NCI-H510A treated with DMSO at 0.1 percent for 48 hours (cell line): ENCODE measurements at places on chromosomes 1 and 21.
A peak's percentile ranks its signal among the peaks of the same experiment; 100 is the strongest.

DNA sequence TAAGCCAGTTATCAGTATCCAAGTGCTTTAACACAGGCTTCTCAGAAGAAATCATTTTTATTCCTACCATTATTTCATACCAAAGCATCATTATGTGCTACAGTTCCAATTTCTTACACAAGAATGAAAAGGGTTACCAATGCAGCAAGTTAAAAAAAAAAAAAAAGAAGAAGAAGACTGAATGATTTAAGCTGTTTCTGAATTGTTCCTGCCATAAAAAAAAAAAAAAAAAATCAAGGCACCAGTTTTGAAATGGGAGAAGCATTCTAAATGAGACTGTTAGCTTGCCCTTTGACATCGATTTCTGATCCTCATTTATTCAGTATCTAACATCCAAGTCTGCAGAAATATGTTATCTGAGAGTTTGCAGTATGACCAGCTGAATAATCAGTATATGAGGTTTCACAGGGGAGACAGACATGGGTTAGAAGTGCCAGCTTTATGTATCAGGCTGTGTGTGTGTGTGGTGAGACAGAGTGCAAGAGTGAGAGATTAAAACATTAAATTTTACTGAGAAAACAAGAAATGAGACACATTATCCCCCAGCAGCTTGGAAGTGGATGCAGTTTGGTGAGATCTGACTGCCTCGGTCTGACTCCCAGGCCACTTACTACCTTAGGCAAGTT, 105.8 kb downstream of the COLGALT2 start:
- no peak for DNase-seq

- peak; percentile 52 for DNase-seq
Measured at GRCh38 chr1:38243106-38243505, 196.5 kb upstream of the POU3F1 start.

GRCh38 chr1:226662642-226663326, 76.3 kb downstream of the ITPKB start:
- no peak for DNase-seq

DNA sequence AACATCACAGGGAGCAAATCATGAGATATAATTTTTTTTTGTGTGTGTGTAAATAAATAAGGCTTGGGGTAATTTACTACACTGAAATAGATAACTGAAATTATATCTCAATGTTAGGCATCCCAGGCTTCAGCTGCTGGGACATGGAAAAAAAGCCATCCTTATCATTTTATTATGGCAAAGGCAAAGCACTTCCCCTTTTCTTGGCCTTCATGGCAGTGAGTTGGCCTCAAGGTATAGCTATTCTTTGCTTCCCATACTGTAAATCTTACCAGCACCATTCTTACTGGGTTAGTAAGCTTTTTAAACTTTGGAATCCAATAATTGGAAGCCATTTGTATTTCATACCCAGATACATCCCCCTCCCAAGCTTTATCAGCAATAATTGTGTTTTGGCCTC, 29.0 kb downstream of the RBM11 start:
- DNase-seq = no peak

DNA sequence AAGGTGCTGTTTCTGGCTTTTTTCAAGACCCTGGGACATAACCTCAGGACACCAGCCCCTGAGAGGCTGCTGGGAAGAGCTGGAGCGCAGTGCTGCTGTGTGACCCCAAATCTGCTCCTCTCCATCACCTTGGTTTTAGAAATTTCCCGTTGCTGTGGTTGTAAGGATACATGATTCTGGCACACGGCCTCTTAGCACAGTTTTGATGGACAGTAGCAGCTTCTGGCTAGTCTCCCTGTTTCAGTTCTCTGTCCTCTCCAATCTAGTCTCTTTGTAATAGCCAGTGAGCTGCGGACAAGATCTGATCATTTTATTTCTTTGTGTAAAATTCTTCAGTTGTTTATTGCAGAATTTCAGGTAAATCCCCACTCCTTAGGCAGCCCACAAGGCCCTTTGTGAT, 3.1 kb downstream of the CLIC6 start:
- DNase-seq = no peak

DNA sequence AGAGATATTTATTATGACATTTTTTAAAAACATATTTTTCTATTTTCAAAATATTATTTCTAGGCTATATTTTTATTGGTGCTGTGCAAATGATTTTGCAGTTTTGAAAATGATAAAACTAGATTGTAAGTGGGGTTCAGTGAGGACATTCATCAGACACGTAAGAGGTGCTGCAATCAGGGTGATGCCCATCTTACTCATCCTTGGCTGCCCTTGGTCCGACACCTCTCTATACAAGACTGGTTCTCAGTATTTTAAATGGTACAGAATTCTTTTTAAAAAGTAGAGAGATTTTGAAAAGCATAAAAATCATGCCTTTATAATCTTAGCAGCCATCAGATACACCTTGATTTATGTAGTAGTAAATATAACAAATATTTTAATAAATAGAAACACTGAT, 24.0 kb downstream of the HENMT1 start:
- DNase-seq = no peak
